ENCODE measurements at places on chromosomes 5 and 9.

GRCh38 chr9:88898039-88898720, 93.1 kb upstream of the S1PR3 start:
- no peak for DNase-seq

GRCh38 chr5:71013575-71013974, 11.6 kb downstream of the NAIP start:
- no peak for DNase-seq

DNA sequence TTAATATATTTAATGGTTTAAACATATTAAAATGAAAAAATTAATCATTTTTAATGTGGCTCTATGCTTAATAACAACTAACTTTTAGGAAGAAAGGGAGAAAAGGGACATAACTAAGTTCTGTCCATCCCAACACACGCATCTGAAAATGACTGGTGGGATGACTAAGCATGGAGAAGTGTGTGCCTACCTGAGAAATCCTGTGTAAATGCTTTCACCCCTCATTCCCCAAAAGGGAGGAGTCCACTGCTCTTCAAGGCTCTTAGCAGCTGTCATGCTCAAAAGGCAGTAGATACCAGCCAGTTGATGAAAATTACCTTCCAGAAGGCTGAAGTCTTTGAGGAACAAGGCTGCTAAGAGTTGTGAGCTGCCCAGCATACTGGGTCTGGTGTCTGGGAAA, 130.9 kb downstream of the NFIB start:
- no peak for DNase-seq

GRCh38 chr5:14201325-14202045, 58.3 kb downstream of the TRIO start:
- DNase-seq, result no peak

DNA sequence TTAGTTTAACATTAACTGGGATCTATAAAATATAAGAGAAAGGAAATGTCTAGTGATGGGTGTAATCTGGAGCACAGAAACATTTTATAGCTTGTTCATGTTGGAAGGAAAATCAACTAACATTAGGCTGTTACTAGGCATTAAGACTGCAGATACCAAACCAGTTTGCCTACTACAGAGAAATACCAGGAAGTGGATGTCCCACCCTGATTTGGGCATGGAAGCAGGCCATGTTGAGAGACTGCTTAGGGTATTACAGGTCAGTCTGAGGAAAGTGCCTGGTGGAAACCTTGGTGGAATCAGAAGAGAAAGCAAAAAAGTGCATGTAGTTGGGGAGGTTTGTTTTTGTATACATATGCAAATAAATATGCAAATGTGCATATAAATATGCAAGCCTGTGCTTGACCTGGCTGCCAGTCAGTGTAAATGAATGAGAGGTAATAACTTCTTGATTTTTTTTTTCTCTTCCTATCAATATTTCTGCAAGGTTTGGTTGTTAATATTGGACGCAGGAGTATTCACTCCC, 9.6 kb upstream of the CCDC112 start:
- DNase-seq, result no peak

GRCh38 chr5:38462976-38463633, 93.3 kb downstream of the LIFR start:
- DNase-seq, result no peak

- DNase-seq, result no peak
Observed at GRCh38 chr5:73422164-73422563, 26.4 kb downstream of the FOXD1 start.

- no peak for DNase-seq
Observed at GRCh38 chr9:129708793-129709192, 43.3 kb downstream of the PRRX2 start.

- DNase-seq, result no peak
Observed at GRCh38 chr9:130174920-130175321, 2.7 kb downstream of the NCS1 start.

- DNase-seq, result peak; percentile 70
Observed at GRCh38 chr5:149035372-149035790, 27.5 kb downstream of the SH3TC2 start.

GRCh38 chr9:35112257-35113020, 3.2 kb downstream of the ATOSB start:
- DNase-seq, result no peak

GRCh38 chr5:130727830-130728229, 437.2 kb downstream of the HINT1 start:
- no peak for DNase-seq

DNA sequence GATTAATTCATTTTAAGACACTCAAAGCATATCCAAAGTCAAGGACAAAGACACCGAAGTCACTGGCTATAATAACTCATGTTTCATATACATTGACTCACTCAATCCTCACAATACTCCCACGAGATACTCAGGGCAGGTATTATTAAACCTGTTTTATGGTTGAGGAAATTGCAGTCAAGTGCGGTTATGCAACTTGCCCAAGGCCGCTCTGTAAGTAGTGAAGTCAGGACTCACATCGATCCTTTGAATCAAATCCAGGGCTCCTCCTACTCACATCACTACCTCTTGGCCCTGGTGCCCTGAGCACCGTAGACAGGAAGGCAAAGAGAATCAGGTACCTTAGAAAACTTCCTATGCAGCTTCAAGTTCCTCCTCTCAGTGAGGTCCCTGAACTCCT, 87.8 kb upstream of the APC start:
- DNase-seq, result no peak

- no peak for DNase-seq
Observed at GRCh38 chr5:175816348-175816747, 55.0 kb upstream of the CPLX2 start.

DNA sequence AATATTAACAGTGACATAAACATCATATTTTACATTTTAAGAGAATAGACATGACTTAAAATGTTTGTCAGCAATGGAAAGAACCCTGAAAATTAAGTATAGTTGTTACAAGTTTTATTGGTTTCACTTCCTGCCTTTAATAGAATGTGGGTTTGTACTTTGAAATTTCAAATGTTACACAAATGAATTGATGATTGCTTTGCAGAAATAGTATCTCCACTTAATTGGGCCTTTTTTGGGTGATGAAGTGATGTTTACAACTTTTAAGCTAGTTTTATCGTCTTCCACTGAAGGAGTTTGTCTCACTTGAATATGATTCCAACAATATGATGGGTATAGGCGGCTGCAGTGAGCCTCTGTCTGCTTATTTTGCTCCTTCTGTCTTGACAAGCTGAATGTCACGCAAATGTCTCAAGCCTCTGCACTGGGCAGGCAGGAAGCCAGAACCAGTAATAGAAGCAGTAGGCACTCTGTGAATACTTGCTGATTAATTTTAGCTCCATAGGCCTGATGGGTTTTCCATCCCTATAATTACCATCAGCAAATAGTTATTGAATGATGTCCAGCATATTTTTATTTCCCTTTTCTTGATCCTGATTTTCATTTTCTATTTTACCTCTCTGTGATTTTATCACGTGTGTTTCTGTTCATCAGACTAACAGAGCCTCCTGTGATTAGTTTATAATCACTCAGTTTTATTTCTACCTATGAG, 10.6 kb upstream of the NR3C1 start:
- no peak for DNase-seq

GRCh38 chr5:6410421-6410820, 32.1 kb upstream of the MED10 start:
- DNase-seq, result no peak

DNA sequence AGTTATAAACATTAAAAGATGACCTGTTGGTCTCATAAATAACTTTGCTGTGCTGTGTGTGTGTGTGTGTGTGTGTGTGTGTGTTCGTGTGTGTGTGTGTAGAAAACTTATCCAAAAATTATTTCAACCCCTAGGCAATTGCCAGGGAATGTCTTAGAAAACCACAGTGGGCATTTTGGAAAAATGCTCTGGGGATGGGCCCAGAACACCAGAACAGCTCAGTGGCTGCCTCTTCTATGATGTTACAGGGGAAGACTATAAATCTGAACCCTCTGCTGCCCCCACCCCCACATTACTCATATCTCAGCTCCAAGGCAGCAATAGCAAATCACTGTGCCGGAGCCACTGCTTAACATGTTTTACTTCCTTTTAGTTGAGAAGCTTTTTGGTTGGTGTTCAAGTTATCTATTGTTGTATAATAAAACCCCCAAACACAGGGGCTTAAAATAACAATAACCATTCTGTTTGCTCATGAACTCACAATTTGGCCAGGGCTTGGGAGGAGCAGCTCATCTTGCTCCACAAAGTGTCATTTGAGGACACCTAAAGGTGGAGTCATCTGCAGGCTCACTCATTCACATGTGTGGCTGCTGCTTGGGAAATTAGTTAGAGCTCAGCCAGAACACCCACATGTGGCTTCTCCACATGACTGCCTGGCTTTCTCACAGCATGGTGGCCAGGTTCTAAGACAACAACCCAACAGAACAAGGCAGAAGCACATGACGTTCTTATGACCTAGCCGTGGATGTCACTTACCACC, 40.4 kb downstream of the ACTBL2 start:
- DNase-seq, result no peak

- DNase-seq, result no peak
Observed at GRCh38 chr5:6568889-6569288, 64.0 kb downstream of the NSUN2 start.

GRCh38 chr5:150860246-150860821, 14.0 kb downstream of the IRGM start:
- no peak for DNase-seq

DNA sequence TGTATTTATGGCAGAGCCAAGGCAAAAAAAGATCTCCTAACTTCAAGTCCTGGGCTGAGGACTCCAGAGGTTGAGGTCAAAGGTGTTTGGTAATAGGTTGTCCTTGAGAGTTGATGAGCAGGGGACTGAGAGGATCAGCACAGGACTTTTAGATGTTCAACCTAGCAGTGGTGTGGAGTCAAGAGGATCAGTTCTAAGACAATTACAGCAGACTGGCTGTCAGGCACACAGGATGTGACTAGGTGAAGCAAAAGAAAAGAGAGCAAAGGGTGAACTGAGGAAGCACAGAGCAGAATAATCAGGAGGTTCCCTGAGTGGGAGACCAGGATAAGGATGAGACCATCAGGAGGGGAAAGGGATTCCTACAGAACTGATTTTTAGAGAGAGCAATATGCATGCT, 10.9 kb downstream of the GZMA start:
- DNase-seq, result no peak

DNA sequence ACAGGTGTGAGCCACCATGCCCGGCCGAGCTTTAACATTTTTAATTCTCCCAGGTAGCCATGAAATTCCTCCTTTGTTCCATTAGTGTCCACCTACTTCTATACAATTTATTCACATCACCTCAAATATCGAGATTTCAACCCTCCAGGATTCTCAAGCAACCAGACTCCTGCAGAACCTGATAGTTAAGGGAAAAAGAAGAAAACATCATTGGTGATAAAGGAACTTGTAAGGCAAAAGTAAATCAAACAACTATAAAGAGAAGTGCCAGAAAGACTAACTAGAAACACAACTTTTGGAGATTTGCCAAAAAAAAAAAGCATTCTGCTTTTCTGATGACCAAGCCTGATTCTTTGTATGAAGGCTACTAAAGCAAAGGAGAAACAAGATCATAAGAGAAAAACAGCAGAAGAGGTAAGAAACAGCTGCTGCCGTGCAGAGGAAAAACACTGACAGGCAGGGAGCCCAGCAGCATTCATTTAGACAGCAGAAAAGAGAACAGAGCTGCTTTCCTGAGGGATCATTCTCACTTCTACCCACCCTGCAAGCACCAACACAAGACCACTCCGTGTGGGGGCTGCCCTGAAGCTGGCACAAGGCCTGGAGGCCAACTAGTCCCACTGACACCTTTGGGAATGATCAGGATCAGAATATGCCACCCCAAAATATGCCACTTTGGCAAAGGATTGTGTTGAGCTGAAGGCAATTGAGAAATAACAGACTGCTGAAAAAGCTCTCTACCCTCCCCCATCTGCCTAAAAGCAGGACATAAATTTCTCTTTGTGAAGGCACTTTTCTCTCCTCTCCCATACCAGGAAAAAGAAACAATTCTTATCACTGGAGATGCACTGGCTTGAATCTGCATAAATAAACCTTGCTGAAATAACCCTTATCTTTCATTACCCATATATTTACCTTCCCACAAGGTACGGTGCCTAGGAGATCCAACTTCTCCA, 75.1 kb downstream of the ALDH7A1 start:
- no peak for DNase-seq

GRCh38 chr9:70995511-70995910, 125.9 kb downstream of the TRPM3 start:
- DNase-seq, result no peak

DNA sequence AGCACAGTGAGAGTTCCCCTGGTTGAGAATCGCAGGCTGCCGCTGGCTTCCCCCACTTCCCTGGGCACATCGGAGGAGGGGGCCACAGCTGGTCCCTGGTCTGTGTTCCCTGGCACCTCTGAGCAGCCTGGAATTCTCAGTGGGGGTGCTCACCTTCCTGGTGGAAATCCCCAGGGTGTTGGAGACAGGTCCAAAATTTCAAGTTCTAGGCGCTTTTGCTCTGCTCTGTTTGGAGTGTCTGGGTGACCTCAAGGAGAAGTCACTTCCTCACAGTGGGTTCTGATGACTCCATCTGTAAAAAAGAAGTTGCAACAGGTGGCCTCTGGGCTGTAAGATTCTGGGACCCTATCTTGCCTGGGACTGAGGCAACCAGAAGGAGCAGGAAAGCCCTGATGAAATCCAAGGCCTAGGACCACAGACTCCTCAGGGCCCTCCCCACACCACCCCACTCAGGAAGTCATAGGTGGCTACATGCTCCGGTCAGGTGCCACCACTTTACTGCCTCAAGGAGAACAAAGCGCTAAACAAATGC, at the start of gene TRAF1:
Gene TRAF1 (minus strand): TSS at position 400 of the 532 bp plus-strand sequence. CDS start 721 bp downstream, outside the sequence.
- no peak for DNase-seq

- no peak for DNase-seq
Observed at GRCh38 chr9:72925891-72926290, 27.0 kb downstream of the ALDH1A1 start.

- no peak for DNase-seq
Observed at GRCh38 chr9:73527521-73527920, 375.9 kb downstream of the ANXA1 start.

- DNase-seq, result no peak
Observed at GRCh38 chr5:123472150-123472924, 39.6 kb upstream of the CSNK1G3 start.
